ENCODE measurements at places on chromosomes 1 and 21.

DNA sequence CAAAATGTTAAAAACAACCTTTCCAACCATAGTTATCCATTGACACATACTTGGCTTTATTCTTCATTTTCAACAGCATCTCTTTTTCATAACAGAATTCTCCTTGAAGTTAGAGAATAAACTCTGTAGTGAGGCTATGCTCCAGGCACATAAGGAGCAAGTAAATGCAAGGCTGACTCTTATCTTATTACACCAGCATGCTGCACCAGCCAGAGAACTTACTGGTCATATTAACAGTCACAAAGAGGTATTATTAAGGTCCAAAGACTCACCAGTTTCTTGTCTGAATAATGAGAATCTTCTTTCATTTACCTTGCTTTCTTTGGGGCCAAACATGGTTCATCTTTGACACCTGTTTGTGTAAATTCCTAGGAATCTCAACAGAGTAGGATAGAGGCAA is 71.3 kb upstream of the IVNS1ABP start:
- no peak for DNase-seq

- no peak for DNase-seq
These were observed 60.4 kb downstream of the ARHGEF10L start for GRCh38 chr1:17599954-17600300.

DNA sequence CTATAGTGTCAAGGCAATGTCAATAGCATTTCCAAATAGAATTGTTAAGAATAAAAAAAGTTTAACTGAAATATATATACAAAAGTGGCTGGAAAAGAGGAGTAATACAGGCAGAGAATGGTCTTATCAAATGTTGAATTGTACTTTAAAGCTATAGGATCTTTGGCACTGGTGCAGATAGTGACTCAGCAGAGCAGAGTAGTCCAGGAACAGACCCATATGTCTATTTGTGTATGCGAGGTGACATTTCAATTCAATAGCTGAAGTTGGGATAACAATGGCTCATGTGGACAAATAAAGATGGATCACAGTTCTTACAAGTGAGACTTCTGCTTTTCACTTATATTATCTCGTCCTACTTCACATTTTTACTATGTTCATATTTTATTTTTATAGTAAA is 543.0 kb upstream of the B3GALT2 start:
- no peak for DNase-seq

DNA sequence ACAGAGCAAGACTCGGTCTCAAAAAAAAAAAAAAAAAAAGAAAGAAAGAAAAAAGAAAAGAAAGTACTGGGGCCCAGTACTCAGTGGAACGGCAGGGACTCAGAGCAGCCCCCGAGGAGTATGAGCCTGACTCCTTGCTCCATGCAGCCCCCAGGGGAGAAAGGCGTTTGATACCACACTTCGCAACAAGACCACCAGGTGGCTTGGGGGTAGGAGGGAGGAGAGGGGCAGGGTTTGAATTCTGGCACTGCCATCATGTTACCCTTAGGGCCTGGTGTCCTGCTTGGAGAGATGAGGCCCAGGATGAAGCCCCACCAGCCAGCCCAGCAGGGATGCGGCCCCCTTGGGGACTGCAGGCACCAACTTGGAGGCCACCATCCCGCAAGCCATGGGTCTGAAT is 321.3 kb upstream of the VAMP3 start:
- no peak for DNase-seq

- no peak for DNase-seq
These were observed 573 bp downstream of the C2CD4D start for GRCh38 chr1:151839082-151839412.

GRCh38 chr1:230264342-230264741 is 161.8 kb downstream of the PGBD5 start:
- no peak for DNase-seq

GRCh38 chr1:207365063-207365462 is 43.6 kb downstream of the CD55 start:
- DNase-seq: no peak

GRCh38 chr21:32653326-32653901 is 41.2 kb upstream of the CFAP298 start:
- no peak for DNase-seq

GRCh38 chr1:33280091-33280661 is 23.9 kb downstream of the ZNF362 start:
- no peak for DNase-seq

GRCh38 chr1:181107711-181108110 is 19.2 kb downstream of the IER5 start:
- no peak for DNase-seq

GRCh38 chr1:75345538-75346292 is 211.5 kb downstream of the LHX8 start:
- DNase-seq: no peak

All from vagina (tissue), 2 donors.